Lung (tissue), 17 donors: ENCODE measurements at places on chromosomes 7 and 10. TPM values are rescaled to one million over a fixed set of nuclear protein-coding genes. Genes with fewer than 3 reads are reported as not detected.

The C10orf105 gene
- 0.14 TPM for total RNA-seq

The PLEKHS1 gene
- 21.9 TPM for total RNA-seq

The LLCFC1 gene
- total RNA-seq = not detected

The EPHB4 gene
- 55.2 TPM for total RNA-seq

The SPDYE8 gene
- not detected for total RNA-seq

The FBXO24 gene
- total RNA-seq = 1.3 TPM

DNA sequence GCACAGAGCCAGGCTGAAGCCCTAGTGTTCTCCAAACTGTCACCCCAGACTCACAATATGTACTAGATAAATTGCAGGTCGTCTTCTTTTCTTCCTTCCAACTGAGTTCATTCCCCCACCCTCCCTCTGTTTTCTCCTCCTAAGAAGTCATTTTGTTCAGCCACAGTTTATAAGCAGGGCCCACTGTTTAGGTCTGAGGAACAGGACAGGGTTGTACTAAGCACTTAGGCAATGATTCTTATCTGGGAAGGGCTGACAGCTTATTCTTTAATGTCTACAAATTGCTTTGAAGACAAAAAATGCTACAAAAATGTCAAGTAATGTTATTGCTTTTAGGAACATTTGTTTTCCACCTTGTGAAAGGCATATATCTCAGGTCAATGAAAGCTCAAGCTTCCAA is 59.1 kb downstream of the CDC123 start:
- no peak overlapping the region for H3K4me3 ChIP-seq
- H3K27ac ChIP-seq = no peak overlapping the region
- no peaks in the 10 kb centered on the region for H3K27me3 ChIP-seq

- no peak overlapping the region for H3K4me3 ChIP-seq
- no peaks in the 10 kb centered on the region for H3K36me3 ChIP-seq
- DNase-seq = no peak
- H3K4me1 ChIP-seq = peaks cover 2% of the 10 kb centered on the region
Measured at GRCh38 chr10:24357344-24358004, 148.5 kb downstream of the KIAA1217 start.

GRCh38 chr7:71668572-71668971 is 536.6 kb downstream of the GALNT17 start:
- DNase-seq = no peak
- no peak overlapping the region for H3K27ac ChIP-seq
- H3K4me3 ChIP-seq = no peak overlapping the region

DNA sequence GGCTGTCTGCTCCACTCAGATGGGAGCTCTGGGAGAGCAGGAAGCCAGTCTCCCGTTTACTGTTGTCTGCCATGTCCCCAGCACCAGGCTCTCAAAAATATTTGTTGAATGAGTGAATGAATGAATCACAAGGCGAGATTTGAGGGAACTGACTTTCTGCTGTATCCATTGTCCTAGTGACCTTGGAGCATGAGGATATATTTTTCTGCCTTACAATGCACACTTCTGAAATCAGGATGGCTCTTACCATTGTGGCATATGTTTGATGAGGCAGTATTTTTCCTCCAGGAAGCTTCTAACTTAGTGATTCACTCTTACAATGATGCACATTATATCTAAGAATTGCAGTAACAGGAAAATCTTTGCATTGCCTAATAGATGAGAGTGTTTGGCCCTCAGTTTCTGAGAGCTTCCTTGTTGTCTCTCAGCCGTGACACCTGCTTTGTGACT is 136.4 kb downstream of the RPS24 start:
- no peaks in the 10 kb centered on the region for H3K27me3 ChIP-seq
- no peak overlapping the region for H3K27ac ChIP-seq
- no peak for DNase-seq
- no peaks in the 10 kb centered on the region for H3K4me1 ChIP-seq
- no peaks in the 10 kb centered on the region for H3K36me3 ChIP-seq

GRCh38 chr10:70912556-70912955 is 24.2 kb upstream of the PCBD1 start:
- no peaks in the 10 kb centered on the region for H3K27me3 ChIP-seq
- DNase-seq = no peak
- H3K27ac ChIP-seq = no peak overlapping the region
- no peaks in the 10 kb centered on the region for H3K36me3 ChIP-seq

DNA sequence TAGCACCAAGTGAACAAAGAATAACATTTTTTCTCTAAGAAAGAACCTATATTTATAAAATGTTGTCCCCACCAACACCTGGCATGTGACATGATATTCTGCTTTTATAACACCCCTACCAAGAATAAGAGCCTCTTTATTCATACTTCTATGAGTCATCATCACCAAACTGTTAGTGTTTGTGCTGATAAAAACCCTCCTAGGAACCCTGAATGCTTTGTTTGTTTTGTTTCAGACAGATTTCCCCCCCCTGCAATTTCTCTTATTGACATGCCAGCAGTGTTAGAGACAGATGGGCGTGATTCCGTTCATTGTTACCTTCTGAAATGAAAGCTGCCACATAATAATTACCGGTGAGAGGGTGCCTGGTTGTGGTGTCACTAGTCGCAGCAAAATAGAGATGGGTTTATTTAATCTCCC is 651.1 kb downstream of the SORCS1 start:
- no peak overlapping the region for H3K27ac ChIP-seq
- no peaks in the 10 kb centered on the region for H3K4me1 ChIP-seq
- no peaks in the 10 kb centered on the region for H3K36me3 ChIP-seq
- H3K4me3 ChIP-seq = no peak overlapping the region

- H3K27ac ChIP-seq = no peak overlapping the region
- H3K36me3 ChIP-seq = no peaks in the 10 kb centered on the region
- H3K4me1 ChIP-seq = no peaks in the 10 kb centered on the region
Measured at GRCh38 chr10:28365840-28366239, 63.0 kb upstream of the MPP7 start.

DNA sequence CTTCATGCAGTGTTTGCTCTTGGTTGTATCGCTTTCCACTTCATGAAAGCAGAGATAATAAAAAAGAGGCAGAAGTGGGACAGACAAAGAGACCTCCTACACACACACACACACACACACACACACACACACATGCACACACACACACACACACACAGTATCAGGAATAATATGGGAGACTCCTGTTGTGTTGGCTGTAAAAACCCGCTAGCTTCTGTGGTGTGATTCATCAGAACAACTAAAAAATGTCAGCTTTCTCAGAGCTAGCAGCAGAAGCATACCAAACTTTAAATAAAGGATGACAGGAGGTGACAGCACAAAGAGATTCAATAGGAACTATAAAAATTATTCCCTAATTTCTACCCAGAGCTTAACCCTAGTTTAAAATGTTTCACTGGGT is 148.2 kb upstream of the LRRTM3 start:
- no peak overlapping the region for H3K27ac ChIP-seq
- no peaks in the 10 kb centered on the region for H3K36me3 ChIP-seq
- no peaks in the 10 kb centered on the region for H3K27me3 ChIP-seq
- H3K4me1 ChIP-seq = no peaks in the 10 kb centered on the region
- H3K4me3 ChIP-seq = no peak overlapping the region

DNA sequence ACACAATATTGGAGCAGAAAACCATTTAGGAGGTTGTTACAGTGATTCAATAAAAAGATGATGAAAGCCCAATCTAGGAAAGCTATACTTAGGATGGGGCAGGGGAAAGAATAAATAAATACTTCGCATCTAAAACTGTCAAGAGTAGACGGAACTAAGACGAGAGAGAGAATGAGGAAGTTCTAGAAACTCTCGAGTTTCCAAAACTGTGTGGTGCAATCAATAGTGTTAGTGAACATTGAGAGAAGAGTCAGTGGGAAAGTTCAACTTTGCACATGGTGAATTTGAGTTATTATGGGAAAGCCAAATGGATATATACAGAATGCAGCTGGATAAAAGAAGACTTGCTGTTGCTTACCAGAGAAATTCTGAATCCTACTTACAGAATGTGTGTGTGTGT is 133.8 kb upstream of the MEOX2 start:
- no peak overlapping the region for H3K27ac ChIP-seq
- H3K27me3 ChIP-seq = no peaks in the 10 kb centered on the region
- DNase-seq = no peak

DNA sequence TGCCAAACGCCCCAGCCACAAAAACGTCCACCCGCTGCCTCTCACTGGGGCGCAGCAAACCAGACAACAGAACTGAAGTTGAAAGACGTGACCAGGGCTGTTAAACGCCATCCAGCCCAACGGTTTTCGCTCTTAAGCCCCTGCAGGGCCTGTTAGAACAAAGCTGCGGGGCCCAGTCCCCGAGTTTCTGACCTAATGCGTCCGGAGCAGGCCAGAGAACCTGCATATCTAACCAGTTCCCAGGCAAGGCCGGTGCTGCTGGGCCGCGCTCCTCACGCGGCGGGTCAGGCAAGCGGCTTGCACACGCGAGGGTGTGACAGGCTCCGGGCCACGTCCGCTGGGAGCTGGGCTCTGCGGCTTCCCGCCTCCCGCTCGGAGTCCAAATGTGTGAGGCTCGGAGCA is 87.0 kb downstream of the PTPRN2 start:
- DNase-seq = no peak
- no peaks in the 10 kb centered on the region for H3K27me3 ChIP-seq
- no peaks in the 10 kb centered on the region for H3K4me1 ChIP-seq

DNA sequence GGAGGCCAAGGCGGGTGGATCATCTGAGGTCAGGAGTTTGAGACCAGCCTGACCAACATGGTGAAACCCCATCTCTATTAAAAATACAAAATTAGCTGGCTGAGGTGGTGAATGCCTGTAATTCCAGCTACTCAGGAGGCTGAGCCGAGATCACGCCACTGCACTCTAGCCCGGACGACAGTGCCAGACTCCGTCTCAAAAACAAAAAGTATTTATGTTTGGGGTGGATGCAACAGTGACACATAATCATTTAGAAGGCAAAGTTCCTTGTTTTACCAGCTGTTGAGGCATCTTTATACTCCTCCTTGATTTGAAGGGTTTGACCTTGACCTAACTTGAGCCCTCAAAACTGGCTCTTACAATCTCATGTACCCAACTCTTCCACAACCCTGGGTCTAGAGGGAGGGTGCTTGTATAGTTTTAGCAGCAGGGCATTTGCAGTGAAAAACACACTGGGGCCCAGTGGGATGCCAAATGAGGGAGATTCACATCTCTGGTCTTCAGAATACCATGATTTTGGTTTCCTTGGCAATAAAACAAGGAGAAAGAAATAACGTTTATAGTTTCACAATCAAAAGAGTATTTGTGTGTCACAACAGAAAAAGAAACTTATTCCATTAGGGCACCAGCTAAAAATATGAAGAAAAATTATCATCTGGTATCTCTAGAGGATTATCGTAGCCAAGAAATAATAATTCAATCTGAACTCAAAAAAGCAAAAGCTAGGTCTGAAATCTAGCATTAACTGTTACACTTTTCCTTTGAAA is 14.2 kb upstream of the TMEM254 start:
- no peaks in the 10 kb centered on the region for H3K4me1 ChIP-seq
- peak overlapping the region; percentile 71 for H3K27ac ChIP-seq
- DNase-seq = peak; percentile 25
- no peaks in the 10 kb centered on the region for H3K27me3 ChIP-seq

DNA sequence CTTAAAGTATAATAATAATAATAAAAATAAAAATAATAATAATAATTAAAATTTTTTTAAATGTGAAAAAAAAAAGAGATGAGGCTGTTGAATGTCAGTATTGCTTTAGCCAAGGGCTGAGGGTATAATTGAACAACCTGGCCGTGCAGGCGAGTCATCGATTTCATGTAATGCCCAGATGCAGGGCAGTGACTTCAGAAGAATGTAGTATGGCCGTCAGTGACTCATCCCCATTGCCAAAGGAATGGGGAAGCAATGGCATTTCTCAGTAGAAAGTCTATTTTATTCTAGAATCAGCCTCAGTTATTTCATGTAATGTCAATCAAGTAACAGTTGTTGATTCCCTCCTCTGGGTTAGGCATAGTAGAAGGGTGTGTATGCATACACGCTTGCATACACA is 516.4 kb downstream of the GLRX3 start:
- no peaks in the 10 kb centered on the region for H3K4me1 ChIP-seq
- H3K27ac ChIP-seq = no peak overlapping the region
- H3K36me3 ChIP-seq = no peaks in the 10 kb centered on the region

DNA sequence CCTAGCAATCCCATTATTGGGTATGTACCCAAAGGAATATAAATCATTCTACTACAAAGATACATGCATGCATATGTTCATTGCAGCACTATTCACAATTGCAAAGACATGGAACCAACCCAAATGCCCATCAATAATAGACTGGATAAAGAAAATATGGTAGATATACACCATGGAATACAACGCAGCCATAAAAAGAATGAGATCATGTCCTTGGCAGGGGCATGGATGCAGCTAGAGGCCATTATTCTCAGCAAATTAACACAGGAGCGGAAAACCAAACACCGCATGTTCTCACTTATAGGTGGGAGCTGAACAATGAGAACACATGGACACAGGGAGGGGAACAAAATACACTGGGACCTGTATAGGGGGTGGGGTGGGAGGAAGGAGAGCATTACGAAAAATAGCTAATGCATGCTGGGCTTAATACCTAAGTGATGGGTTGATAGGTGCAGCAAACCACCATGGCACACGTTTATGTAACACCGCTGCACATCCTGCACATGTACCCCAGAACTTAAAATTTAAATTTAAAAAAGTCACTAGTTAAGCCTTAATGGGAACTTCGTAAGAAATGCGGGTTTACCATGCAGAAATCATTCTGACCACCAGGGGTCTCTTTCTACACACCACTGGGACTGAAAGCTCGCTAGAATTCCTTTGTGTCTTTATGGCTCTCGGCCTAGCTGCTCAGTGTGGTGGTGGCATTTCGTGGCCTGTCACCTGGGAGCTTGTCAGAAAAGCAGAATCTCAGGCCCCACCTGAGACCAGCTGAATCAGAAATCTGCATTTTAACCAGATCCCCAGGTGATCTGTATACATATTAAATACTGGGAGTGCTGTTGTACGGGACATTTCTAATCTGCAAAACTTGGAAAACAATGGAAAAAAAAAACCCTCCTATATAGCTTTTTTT is 9.5 kb downstream of the ANKRD1 start:
- H3K4me1 ChIP-seq = no peaks in the 10 kb centered on the region
- no peaks in the 10 kb centered on the region for H3K27me3 ChIP-seq
- H3K36me3 ChIP-seq = no peaks in the 10 kb centered on the region
- no peak overlapping the region for H3K27ac ChIP-seq
- peak; percentile 89 for DNase-seq

DNA sequence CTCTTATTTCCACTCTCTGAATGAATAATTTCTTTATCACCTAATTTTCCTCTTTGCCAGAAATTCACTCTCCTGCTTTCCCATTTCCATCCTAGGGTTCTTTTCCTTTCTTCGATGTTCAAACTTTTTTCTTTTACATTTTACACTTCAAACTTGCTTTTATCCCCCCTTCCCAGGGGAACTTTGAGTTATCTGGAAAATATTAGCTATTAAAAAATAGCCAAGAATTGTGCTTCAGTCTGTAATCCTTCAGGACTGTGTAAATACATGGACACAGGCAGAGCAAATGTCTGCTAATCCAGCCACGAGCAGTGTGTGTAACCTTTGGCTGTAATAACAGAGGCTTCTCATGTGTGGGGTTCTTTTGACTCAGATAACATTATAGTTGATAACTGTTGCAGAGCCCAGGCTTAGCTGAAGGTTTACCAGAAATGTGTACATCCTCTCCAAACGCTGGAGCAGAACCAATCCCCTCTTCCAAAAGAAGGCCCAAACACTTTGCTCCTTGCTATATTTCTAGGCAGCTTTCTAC is 4.6 kb downstream of the ASB4 start:
- no peaks in the 10 kb centered on the region for H3K27me3 ChIP-seq
- H3K27ac ChIP-seq = no peak overlapping the region
- no peak overlapping the region for H3K4me3 ChIP-seq
- no peaks in the 10 kb centered on the region for H3K4me1 ChIP-seq
- H3K36me3 ChIP-seq = no peaks in the 10 kb centered on the region
